ENCODE measurements at places on chromosomes 2 and 18.

GRCh38 chr2:165793779-165794535, at the start of gene GALNT3:
GALNT3 (minus strand) TSS chr2:165794247; CDS start chr2:165770700, 23,547 bp downstream.
- no peak for DNase-seq

DNA sequence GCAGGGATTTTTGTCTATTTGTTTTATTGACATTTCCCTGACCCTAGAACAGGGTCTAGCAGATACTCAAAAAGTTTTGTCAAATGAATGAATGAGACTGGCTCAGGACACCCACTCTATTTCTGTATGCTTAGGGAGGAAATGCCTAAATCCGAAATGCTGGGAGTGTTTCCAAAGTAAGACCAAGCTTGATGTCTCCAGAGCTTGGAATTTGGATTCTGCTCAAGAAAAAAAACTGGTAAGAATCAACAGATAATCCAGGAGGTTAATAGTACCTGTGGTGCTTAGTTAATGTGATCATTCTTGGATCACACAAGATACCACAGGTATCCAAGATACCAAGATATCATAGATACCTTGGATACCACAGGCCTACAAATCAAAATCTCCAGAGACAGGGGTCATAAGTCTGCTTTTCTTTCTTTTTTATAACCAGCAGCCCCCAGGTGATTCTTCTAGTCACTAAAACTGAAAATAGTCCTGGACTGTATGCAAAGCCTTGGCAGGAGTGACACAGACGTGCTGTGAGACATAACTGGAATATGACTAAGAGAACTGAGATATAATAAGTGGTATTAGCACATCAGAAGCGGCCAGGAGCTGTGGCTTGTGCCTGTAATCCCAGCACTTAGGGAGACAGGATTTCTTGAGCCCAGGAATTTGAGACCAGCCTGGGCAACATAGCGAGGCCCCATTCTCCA, 39.9 kb upstream of the SP3 start:
- no peak for DNase-seq

- no peak for DNase-seq
Measured at GRCh38 chr2:33021542-33022227, 74.9 kb downstream of the LTBP1 start.

DNA sequence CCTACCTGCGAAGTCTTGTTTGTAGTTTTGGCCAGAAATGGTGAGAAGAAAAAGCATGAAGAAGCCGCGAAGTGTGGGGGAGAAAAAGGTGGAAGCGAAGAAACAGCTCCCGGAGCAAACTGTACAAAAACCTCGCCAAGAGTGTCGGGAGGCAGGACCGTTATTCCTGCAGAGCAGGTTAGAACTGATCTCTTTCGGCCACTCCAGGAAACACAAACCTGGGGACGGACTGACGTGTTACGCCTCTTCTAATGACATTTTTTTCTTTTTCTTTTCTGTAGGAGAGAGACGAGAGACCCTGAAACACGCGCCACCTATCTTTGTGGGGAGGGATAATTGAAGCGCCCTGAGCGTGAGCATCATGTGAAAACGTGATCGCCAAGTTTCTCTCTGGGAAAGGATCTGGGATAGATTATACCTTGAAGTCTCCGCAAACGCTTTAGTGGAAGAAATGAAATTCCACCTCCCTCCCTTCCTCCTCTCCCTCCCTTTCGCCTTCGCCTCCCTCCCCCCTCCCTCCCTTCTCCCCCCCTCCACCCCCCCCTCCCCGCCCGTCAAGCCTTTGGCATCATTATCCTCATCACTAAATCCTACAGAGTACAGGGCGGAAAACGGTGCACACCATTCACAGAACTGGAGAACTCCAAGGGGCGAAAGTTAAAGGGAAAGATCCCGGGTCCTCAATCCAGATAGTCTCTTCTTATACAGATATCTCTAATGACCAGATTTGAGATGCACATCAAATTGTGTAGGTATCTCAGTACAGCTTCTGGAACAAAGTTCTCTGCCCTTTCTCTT, at the start of gene ZEB2:
Gene ZEB2, minus strand, starts transcription at position 186 of the 798 bp plus-strand sequence. CDS start 2,769 bp downstream, outside the sequence.
- peak; percentile 77 for DNase-seq

- DNase-seq = no peak
Measured at GRCh38 chr2:33530690-33531548, 54.5 kb downstream of the RASGRP3 start.

DNA sequence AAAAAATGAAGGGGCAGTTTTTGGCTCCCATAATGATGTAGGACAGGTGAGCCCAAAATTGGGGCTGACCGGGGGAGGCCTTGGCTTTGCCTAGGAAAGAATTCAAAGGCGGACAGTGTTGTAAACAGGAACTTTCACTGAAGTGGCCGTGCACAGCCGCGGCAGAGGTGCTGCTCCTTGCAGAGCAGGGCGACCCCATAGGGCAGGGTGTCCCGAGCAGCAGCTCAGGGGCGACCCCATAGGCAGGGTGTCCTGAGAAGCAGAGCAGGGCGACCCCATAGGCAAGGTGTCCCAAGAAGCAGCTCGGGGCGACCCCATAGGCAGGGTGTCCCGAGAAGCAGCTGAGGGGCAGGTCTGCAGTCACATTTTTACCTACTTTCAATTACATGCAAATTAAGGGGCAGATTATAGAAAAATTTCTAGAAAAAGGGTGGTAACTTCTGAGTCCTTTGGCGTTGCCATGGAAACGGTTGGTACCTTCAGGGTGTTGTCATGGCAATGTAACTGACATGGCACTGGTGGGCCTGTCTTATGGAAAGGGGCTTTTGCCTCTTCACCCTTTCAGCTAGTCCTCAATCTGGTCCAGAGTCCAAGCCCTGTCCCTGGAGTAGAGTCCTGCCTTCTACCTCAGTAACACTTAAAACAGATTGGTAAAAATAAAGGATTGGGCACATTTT, 134.5 kb downstream of the FBXO15 start:
- no peak for DNase-seq

DNA sequence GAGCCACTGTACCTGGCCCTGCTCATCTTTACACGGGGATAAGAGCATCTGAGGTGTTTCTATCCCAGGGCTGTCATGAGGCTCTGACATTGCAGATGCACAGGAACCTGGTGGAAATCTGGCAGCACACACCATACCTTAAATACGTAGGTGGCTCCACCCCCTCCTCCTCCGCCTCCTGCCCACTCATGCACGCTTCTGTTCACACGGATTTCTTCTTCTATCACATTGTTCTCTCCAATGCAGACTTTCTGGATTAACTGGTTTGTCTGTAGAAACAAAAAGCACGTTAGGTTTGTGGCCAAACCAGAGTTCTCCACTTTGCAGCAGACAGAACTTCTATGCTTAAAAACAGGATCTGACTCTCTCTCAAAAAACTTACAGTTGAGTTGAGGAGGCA, 118.2 kb downstream of the CLIP4 start:
- peak; percentile 38 for DNase-seq

DNA sequence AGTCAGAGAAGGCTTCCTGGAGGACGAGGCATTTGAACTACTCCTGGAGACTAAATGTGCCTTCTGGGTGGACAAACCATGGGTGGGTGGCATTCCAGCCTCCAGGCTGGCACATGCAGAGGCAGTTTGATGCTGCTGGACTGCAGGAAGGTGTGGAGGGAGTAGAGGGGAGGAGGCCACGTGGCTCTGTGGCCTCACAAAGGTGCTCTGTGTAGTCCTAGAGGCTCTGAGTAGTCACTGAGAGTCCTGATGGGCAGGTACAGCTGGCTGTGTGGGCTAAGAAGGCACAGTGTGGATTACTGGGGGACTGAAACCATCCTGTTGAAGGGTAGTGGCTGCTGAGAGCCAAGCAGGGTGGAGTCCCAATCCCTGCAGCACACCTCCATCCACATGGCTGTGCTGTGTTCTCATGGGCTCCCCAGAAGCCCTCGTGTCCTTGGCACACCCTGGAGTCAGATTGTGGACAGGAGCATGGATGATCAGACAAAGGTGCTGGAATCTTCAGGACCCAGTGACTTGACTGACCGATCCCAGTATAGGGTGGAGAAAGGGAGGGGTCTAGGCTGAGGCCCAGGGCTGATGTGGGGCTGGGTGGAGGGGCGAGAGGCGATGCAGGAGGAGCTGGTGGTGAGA, 87.4 kb upstream of the HS6ST1 start:
- no peak for DNase-seq

- DNase-seq = peak; percentile 47
Measured at GRCh38 chr18:23712445-23712844, 23.2 kb downstream of the LAMA3 start.

- DNase-seq = no peak
Measured at GRCh38 chr2:233411162-233411561, 56.9 kb downstream of the DGKD start.

DNA sequence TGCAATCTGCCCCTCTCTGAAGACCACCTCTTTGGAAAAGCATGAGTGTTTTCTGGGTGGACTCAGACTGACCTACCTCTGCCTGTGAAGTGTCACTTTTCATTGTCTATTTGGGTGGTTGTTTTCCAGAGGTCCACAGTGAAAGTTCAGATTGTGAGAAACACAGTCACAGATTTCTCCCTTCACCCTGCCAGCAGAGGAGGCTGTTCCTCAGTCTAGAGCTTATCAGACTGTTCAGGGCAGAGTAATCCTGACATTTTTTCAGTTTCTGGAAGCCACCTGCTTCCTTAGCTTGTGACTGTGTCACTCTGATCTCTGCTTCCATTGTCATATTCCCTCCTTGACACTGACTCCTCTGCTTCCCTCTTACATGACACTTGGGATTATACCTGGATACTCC, 55.4 kb upstream of the RMP24 start:
- DNase-seq = peak; percentile 4

GRCh38 chr18:50034029-50034428, 160.9 kb downstream of the MYO5B start:
- peak; percentile 44 for DNase-seq

GRCh38 chr2:230676546-230676945, 36.1 kb upstream of the CAB39 start:
- no peak for DNase-seq

DNA sequence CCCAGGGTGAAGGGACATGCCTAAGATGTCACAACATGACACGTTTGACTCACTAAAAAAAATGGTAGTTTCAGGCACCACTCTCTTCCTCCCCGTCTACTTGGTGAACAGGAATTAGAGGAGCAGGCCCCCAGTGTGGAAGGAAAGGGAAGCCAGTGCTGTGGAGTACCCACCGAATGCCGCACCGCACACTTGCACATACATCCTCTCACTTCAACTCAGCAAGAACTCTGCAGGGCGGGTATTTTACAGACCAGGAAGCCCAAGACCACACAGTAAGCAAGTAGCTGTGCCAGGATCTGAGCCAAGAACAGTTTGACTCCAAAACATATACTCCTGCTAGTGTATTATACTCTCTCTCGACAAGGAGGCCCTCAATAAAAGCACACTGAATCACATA, 69.8 kb downstream of the BCL2 start:
- no peak for DNase-seq

GRCh38 chr2:97819754-97820153, 106.4 kb downstream of the ZAP70 start:
- no peak for DNase-seq

GRCh38 chr2:170550501-170550900, 164.6 kb upstream of the SP5 start:
- no peak for DNase-seq

- no peak for DNase-seq
Measured at GRCh38 chr2:32721376-32721775, 93.5 kb downstream of the TTC27 start.

DNA sequence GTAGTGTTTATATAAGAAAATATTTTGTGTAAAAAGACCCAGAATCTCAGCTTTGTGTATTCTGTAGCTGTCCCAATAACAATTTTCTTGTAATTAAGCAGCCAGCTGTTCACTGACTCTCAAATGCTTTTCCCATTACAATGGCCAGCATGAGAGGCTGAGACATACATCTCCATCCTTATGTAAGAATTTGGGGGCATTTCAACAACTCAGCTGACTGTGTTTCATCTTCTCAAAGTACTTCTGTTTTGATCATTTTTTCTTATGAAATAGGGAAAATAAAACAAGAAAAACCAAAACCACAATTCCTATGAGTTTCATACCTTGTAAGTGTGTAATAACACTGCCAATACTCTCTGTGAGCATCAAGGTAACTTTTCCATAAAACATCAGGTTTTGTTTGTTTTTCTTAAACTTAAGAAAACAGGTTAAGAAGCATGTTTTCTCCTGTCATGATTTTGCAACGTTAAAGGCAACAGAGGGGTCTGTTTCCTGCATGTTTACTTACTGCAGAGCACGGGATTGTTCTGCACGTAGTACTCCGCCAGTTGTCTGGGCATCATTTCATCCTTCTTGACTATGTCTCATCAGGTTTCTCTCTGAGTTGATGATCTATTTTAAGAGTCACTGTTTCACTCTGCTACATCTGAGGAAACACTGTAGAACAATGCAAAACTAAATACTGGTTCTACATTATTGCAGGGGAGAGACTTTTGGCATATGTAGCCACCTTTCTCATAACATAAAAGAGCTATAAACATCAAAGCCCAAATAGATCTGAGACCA, 62.9 kb upstream of the CYRIA start:
- no peak for DNase-seq

DNA sequence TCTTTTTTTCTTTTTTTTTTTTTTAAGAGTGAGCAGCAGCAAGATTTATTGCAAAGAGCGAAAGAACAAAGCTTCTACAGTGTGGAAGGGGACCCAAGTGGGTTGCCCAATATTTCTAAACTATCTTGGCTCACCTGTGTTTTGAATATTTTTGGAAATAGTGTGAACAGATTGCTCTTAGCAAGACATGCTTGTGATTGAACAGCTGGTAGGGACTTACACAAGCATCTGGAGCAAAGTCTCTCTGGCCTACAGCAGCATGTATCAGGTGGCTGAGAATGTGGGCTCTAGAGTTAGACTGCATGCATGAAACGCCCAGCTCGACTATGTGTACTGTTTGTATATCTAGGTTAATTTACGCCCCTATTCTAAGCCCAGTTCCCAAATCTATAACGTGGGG, 40.3 kb upstream of the FBXO11 start:
- DNase-seq = no peak

- DNase-seq = no peak
Measured at GRCh38 chr2:129103936-129104878, 785.5 kb upstream of the HS6ST1 start.

DNA sequence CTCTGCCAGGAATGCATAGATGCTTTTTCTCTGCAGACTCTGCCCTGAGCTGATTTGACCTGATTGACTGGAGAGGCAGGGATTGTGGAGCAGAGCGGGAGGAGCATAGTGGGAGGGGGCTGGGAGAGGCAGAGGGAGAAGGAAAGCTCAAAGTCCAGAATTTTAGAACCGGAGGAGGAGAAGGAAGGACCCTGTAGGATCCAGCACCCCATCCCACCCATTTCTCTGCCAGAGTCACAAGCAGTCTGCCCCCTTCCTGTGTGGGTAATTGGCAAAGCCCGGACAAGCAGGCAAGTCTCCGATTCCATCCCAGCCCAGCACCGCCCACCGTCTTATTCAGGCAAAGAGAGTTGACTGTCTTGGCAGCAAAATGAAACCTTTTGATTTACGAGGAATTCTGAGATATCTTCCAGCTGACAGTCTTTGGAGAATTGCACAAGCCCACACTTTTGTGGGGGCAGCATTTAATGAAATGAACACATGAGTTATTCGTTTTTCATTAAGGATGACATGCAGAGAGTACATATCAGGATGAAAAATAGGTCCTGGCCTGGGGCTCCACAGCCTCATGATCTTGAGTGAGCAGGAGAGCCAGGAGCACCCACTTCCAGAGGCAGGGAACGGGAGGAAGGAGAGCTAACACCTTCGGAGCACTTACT, 103.1 kb downstream of the MCFD2 start:
- DNase-seq = peak; percentile 30

GRCh38 chr18:57915248-57915647, 112.1 kb upstream of the ATP8B1 start:
- DNase-seq = no peak

- DNase-seq = no peak
Measured at GRCh38 chr18:9557250-9557943, 57.0 kb downstream of the PPP4R1 start.

- DNase-seq = no peak
Measured at GRCh38 chr18:74083557-74083952, 64.1 kb downstream of the FBXO15 start.

GRCh38 chr2:181357979-181358378, 99.2 kb upstream of the ITGA4 start:
- no peak for DNase-seq

All from renal cortical epithelial cell (primary cell).